ENCODE measurements at places on chromosomes 1 and 21.

DNA sequence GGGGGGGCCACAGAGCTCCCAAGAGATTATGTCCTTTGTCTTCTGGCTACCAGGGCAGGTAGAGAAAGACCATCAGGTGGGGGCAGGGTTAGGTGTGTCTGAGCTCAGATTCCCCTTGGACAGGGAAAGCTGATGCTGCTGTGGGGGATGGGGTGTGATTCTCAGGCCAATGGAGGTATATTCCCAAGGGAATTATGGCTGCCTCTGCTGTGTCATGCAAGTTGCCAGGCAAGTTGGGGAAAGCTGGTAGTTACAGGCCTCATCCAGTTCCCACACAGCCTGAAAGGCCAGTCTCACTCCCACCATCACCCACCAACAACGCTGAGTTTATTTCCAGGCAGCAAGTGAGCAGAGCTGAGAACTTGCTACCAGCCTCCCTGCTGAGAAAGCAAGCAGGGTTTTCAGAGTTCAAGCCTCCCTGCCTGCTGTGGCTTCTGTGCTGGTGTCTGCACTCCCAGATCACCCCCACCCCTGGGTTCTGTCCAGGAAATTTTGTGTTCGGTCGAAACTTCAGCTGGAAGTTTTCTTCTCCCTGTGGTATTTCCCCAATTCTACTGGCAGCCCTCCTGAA lies 21.3 kb downstream of the IFI16 start:
- no peak for DNase-seq

DNA sequence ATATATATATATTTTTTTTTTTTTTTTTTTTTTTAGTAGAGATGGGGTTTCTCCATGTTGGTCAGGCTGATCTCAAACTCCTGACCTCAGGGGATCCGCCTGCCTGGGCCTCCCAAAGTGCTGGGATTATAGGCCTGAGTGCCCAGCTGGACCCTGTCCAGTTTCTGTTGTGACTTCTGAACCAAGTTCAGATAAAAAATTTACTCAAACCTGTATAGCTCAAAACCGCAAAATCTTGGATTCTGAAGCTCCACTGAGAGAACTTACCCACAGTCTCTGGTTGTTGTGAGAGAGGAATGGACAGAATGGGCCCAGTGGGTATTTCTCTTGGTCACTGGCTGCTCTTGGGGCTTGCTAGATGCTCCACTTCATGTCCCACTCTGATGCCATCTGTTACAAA lies 76.4 kb downstream of the HS2ST1 start:
- DNase-seq: no peak

DNA sequence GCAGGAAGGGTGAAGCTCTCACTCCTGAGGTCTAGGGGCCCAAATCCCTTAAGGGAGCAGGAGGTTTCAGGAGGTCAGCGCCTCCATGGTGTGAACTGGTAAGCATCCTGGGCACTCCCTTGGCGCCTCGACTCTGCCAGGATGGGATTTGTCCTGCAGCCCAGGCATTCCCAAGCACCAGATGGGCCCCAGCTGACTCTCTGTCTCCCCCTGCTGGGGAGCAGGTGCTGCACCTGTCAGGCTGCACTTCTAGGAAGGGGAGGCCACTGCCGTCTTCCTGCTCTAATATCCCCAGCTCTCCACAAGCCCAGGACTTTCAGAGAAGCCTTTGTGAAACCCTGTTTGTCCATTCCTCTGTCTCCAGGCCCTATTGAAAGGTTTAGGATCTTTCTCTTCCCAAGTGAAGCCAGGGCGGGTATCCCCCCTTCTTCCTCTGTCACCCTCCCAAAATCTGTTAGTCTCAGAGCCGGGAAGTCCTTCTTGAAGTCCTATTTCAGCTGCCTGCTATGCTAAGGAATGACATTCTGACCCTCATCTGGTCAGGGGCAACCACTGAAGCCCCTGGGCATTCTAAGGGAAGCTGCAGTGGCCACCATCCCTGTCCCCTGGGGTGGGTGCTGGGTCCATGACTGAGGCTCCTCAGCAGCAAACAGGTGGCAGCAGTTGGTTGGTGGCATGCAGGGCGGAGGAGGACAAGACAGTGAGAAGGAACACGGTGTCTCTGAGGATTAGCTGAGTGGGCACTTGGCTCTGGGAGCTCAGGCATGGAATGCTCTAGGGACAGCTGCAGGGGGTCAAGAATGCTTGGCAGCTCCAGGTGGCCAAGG lies 3.2 kb downstream of the MYBPH start:
- no peak for DNase-seq

DNA sequence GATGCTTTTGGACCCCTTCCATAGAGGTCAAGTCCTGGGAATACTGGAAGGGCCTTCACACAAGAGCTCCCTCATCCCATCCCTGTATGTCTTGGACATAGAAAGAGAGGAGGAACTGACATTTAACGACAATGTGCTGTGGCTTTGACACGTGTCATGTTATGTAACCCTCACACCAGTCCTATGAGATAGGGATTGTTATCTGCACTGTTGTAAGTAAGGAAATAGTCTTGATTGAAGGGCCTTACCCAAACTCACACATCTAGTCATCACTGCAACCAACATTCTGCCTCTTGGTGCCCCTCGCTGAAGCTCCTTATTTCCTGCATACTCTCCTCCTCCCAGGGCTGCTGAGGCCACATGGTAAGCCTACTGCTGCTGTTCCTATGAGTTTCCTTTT lies 63.7 kb upstream of the ANGPTL1 start:
- DNase-seq: no peak

- no peak for DNase-seq
These were observed 84.8 kb upstream of the BCAR3 start for GRCh38 chr1:93766451-93766850.

- DNase-seq: no peak
These were observed 214.4 kb downstream of the BARHL2 start for GRCh38 chr1:90502696-90503095.

GRCh38 chr1:52337439-52337838 lies 28.6 kb downstream of the CC2D1B start:
- DNase-seq: no peak

DNA sequence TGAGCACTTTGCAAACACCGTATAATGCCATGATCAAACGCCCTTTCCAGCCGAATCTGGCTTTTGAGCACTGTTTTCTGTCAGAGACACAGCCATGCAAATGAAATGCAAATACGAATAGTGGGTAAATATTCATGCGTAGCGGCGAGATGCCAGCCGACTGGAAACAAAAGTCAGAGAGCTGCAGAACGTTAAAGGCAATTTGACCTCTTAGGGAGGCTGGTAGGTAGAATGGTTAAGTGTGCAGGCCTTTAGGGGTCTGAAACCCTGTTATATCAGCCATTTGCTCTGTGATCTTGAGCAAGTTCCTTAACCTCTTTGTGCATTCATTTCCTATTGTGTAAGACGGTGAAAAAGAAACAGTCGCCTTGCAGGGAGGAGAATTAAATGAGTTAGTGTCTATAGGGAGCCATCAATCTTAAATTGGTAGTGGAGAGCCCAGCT lies 6.5 kb upstream of the SDHB start:
- DNase-seq: no peak

GRCh38 chr1:72623299-72623708 lies 341.0 kb upstream of the NEGR1 start:
- DNase-seq: peak; percentile 30
